ENCODE measurements at places on chromosomes 3 and 15.

DNA sequence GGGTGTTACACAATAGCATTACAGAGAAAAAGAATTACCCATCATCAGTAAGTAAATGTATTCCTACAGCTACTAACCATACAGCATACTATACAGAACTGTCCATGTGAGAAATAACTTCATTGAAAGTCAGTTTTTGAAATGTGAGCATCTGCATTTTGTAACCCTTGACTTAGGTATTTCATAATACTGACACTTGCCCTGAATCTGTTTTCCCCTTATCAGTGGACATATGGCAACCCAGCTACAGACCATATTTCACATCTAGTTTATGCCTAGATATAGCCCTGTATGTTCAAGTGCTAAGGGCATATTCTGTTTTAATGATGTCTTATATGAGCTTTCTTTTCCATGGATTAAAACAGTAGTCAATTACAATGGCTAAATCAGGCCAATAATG lies 297.6 kb downstream of the TBC1D5 start:
- DNase-seq: no peak

GRCh38 chr15:51874751-51875644 lies 45.5 kb downstream of the TMOD3 start:
- no peak for DNase-seq

DNA sequence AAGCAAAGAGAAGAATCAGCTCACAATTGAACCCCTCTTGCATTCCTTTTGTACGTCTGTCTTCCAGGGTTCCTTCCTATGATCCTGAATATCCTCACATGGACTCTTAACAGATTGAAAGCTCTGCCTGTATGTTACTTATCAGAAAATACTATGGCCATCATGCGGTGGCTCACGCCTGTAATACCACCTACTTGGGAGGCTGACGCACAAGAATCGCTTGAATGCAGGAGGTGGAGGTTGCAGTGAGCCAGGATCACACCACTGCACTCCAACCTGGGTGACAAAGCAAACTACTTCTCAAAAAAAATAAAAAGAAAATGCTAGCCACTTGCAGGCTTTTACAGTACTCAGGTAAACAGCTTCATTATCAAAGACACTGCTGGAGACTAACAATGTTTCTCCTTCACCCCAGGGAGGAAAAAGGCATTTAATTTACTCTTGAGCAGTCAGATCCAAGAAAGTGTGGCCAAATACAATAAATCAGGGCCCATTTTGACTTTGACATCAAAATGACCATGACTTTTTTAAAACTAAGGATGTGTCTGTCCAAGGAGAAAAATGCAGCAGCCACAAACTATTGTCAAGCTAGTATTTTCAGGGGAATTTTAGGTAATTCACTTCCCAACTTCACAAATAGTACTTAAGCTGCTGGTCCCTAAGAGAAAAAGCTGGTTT lies 27.3 kb downstream of the NPTN start:
- no peak for DNase-seq

- no peak for DNase-seq
These were observed 4.7 kb upstream of the CALML4 start for GRCh38 chr15:68209735-68210408.

GRCh38 chr15:39413558-39413957 lies 167.3 kb upstream of the THBS1 start:
- no peak for DNase-seq

GRCh38 chr15:50109076-50109987 lies 9.7 kb downstream of the ATP8B4 start:
- DNase-seq: no peak

DNA sequence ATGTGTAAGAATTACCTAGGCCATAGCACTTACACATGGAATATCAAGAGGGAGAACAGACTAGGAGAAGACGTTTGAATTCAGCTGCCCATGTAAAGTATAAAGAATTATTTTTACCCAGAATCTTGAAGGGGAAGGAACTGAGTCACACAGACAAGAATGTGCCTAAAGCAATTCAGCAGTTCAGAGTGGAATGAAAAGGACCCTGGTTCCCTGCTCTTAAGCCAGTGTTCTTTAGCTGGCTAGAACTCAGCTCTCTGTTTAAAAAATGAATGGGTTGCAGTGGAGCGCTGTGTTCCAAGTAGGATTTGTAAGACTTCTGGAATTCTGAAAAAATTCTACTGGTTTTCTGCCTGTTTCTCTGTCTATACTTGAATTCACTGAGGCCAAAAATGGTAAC lies 440.2 kb downstream of the LPP start:
- no peak for DNase-seq

GRCh38 chr3:110494093-110494490 lies 577.5 kb upstream of the NECTIN3 start:
- no peak for DNase-seq

DNA sequence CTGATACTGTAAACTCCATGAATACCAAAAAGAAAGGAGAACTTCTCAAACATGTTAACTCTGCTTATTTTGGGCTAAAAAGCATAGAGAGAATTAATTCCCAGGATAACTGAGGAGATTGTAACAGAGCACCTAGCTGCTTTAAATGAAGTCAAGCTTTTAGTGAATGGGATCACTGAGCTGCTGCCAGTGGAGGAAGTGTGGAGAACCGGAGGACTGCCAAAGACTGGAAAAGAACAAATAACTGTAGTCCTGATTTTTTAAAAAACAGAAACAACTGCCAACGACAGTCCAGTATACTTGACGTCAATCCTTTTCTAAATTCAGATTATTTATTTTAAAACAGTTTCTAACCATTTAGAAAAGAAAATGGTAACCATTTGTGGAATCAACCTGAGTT lies 3.3 kb downstream of the C3orf70 start:
- no peak for DNase-seq

DNA sequence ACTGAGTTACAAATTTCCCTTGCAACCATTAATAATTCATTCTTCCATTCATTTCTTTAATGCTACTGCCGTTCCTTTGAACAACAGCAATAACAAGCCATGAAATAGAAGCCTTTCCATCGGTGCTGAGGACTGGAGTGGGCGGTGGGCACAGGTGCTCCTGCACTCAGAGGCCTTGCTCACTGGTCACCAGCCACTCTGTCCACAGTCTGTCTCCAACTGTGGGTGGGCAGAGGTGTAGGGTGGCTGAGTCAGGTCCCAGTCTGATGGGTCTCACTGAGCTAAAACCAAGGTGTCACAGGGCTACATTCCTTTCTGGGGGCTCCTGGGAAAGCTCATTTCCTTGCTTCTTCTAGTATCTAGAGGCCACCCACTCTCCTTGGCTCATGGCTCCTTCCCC lies 6.3 kb upstream of the FAM3D start:
- no peak for DNase-seq

DNA sequence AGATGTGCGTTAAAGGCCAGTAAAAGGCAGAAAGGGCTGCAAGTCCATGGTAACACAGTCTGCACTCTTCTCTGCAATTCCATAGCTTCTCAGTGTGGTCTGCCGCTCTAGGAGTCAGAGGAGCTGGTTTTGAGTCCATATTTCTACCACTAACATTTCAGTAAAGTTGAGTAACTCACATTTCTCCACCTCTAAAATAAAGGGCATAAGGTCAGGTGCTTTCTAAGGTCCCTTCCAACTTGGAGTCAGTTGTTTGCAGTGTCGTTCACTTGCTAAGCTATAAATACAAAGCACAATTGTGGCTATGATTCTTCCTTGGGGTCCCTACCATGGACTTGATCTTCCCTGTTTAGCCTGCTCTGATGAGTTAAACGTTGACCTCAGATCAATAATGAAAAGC lies 171.1 kb downstream of the P3H2 start:
- no peak for DNase-seq

GRCh38 chr3:174199696-174200095 lies 659.4 kb upstream of the NAALADL2 start:
- DNase-seq: no peak

DNA sequence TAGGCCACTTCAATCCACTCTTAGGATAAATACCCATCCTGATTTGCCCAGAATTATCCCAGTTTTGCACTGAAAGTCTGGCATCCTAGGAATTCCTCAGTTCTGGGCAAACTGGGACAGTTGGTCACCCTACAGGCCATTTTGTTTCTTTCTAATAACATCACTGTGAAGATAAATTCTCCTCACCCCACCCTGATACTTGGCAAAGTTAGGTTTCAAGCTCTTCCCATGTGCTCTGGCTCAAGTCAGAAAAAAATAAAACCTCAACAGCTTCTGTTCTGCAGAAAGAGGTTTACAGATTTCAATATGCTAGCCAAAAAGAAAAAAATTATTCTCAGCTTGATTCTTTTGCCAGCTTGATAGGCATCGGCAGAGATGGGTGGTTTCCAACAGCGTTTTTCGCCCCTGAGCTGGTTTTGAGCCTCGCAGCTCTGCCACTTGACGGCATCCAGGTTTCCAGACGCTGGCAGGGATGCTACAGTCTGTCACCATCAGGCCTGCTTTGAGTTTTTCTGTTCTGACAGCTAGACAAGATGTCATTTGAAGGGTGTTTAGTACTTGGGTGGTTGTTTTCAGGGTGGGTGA lies 171.4 kb downstream of the SSR3 start:
- no peak for DNase-seq

DNA sequence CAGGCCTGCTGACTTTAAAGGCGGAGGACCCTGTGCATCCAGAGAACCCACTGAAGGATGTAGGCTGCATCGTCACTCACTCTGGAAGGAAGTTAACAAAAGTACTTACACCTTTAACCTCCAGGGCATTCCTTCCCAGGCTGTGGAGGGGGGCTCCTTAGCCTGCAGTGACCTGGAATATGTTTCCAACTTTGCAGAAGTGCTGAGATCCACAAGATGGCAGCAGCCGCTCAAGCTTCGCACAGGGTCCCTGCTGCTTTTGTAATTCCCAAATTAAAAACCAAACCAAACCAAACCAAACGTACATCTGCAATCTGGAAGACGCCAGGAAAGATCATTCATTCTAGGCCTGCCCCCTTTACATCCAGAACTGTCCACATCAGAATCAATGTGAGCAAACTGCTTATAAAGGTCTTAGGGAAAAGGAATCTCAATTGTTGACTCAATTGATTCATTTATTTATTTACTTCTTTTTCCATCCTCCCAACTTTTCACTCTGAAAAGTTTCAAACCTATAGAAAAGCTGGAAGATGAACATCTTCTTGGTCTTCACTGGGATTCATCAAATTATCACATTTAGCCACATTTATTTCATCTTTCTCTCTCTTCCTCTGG lies 70.5 kb upstream of the KLHL25 start:
- DNase-seq: no peak

DNA sequence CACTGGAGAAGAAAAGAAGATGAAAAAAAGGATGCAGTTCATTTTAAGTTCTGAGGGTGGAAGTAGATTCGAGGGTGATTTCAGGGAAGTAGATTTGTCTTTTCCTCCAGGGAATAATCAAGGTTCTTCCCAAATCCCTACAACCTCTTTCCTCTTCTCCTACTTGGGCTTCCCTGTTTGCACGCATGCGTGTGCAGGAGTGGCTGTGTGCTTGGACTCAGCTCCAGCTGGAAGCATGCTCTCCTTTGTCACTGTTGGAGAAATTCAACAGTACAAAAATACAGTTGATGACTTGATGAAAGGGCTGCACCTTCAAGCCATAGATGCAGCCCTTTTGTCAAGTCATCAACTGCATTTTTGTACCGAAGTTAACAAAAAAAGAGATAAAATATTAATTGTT lies 3.8 kb downstream of the OR5K2 start:
- no peak for DNase-seq

DNA sequence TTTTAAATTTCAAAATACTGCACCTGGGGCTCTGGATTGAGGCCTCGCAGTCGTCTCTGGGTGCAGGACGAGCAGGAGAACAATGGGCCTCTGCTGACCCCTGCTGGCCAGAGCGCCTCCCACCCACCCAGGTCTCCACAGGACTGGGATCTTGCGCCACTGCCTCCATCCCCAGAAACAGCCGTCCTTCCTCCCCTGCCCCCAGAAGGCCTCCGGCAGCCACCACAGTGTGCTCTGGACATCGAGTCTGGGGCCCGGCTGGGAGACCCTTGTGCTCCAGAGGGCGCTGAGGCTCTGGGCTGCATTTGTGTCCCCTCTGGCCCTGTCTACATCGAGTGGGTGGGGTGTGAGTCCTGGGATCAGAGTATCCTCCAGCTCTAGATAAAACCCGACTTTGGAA lies 6.7 kb upstream of the ACSBG1 start:
- DNase-seq: peak; percentile 76

DNA sequence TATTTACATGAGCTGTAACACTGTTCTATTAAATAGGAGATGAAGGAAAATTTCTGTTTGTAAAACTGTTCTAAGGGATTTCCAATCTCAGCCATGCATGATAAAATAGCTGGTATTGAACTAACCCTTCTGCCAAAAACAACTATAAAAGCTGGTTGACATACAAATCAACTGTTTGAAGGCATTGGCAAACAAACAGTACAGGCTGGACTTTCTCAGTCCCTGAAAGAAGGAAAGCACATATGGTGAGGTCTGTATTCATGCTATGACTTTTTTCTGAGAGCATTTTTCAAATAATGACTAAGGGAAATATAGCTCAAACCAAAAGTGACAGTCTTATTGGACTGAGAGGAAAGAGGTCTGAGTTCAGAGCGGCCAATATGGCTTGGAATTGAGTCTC lies 117.0 kb upstream of the CCDC54 start:
- DNase-seq: no peak

- DNase-seq: no peak
These were observed 102.9 kb downstream of the FNDC3B start for GRCh38 chr3:172142051-172142863.

- no peak for DNase-seq
These were observed 7.0 kb downstream of the SMAD3 start for GRCh38 chr15:67072442-67072841.

DNA sequence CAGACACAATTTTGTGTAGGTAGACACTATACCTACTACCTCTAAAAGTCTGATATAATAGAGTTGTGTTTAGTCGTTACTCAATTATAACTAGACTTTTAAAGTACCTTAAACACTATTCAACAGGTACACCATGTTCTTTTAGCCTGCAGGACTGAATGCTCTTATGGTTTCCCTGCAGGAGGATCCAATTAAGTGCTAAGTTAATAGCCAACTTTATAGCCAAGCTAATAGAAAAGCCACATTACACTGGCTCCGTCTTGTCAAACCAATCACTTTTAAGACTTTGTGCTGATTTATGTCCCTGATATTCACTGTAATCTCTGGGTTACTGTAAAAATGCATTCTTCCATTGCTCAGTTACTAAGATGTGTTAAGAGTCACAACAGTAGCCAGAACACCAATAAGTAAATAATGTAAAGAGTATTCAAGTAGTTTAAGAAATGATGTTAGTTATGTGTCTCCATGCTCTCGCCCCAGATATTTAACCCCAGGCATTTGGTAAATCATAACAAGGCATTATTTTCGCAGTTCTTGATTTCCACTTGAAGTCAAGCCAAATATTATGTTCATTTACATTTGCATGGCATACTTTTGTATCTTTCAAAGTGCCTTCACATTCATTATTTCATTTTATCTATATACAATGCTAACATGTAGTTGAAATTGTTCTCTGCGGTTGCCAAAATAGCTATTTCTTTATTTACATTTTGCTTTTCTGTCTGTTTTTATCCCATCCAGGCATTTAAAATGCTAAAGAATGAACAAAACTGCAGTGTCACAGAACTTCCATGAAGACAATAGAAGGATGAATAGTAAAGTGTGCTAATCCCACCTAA lies 42.7 kb upstream of the AP4E1 start:
- DNase-seq: no peak

GRCh38 chr3:15660055-15660935 lies 58.8 kb downstream of the BTD start:
- DNase-seq: no peak

GRCh38 chr15:98983334-98983733 lies 24.3 kb downstream of the PGPEP1L start:
- DNase-seq: no peak
